ENCODE measurements at places on chromosomes 3 and 15.
A peak's percentile ranks its signal among the peaks of the same experiment; 100 is the strongest.

DNA sequence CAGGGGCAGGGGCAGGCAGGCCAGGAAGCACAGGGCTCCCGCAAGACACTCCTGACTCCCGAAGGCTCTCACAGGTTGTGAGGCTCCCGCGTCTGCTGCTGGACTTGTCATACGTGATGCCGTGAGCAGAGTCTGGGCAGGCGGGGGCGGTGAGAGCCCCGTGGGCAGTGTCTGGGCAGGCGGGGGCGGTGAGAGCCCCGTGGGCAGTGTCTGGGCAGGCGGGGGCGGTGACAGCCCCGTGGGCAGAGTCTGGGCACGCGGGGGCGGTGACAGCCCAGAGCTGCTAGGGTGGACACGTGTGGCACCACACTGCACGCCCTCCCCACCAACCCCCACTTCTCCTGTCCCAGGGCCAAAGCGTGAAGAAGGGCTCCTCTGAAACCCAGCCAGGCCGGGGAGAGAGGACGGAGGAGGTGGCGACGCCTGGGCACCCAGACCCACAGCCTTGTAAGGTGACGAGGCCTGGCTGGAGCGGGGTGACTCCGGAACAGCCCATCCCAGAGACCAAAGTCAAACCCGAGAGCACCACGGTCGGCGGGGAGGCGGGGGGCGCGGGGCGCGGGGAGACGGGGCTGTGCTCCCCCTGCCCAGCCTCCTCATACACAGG is 35.0 kb downstream of the TNK2 start:
- peak; percentile 75 for DNase-seq

DNA sequence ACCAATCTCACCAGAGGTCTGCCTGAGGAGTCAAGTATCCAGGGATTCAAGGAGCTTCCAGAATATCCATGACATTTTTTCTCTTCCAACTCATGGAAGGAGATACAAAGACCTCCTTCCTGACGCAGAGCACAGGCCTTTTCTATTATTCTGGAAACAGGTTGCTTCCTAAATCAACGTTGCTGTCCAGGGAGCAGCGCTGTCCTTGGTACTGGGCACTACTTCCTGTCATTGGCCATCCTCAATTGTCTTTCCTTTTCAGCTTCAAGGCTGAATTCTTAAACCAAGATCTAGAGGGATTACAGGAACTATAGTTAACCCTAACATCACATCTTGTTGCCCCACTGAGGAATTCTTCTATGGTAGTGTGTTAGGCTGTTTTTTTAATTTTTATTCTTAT is 50.4 kb upstream of the TBC1D21 start:
- no peak for DNase-seq

DNA sequence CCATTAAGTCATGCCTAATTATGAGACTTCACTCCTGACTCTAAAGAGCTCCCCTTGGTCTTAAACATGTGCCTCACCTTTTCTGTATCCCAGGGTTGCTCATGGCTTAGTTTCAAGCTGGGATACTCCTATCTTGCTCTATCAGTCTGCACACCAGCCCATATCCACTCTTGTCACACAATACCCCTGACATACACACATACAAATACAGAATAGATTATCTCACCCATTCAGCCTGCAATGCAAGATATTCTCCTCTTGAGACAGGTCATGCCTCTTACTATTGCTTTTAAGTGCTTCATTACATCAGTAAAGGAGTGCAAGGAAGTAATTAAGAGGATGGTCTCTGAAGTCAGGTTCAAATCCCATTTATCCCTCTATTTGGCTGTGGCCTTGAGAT is 587.3 kb downstream of the IGSF11 start:
- no peak for DNase-seq

- no peak for DNase-seq
These were observed 95.2 kb upstream of the RBMS3 start for GRCh38 chr3:29185706-29186105.

DNA sequence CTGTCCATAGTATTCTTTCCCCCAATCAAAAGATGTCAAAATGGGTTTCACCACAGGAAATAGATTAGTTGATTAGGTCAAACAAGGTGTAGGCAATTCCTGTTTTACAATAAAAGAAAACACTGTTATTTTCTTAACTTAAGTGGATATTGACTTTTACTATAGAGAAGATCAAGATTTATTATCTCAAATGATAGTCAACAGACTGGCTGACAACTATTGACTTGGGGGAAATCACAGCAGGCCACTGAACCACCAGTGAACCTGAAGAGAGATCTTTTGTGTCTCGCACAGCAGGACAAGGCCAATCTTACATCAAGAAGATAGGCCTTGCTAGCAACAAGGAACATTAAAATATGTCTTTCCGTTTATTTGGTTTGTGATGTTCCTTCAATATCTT is 1187.6 kb downstream of the SI start:
- no peak for DNase-seq

DNA sequence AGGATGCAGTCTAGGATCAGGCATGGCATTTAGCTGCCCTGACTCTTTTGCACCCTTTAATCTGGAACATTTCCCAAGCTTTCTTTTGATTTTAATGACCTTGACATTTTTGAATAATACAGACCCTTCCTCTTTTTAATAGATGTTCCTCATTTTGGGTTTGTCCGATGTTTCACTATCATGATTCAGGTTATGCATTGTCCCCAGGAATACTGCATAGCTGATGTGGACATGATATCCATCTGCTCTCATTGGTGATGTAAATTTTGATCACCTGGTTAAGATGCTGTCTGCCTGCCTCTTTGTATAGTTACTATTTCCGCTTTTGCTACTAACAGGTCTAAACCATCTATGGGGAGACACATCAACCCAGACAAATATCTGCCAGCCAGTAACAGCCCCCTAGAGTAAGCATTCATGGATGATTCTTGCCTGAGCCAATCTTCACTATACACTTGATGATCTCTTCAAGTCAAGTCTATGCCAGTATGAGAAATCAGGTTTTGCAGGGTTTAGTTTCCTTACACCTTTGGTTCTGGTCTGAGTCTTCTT is 50.6 kb upstream of the ULK4 start:
- DNase-seq: no peak
